NCI-H1092 treated with DMSO at 0.1 percent for 48 hours (cell line): ENCODE measurements at places on chromosomes 6 and 20.

DNA sequence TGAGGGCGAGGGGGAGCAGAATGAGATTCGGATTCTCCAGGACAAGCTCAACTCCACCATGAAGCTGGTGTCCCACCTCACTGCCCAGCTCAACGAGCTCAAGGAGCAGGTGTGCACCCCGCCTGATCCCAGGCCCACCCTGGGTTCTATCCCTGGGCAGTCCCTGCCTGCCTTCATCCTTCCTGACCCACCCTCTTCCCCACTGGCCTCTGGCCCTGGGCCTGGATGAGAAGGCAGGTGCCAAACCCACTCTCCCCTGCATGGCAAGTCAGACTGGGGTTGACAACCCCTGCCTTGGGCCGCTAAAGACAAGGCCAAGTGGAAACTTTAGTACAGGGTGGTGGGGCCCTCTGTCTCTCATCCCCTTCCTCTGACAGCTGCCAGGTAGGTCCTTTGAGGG lies 16.5 kb downstream of the UQCC2 start:
- DNase-seq, result no peak

DNA sequence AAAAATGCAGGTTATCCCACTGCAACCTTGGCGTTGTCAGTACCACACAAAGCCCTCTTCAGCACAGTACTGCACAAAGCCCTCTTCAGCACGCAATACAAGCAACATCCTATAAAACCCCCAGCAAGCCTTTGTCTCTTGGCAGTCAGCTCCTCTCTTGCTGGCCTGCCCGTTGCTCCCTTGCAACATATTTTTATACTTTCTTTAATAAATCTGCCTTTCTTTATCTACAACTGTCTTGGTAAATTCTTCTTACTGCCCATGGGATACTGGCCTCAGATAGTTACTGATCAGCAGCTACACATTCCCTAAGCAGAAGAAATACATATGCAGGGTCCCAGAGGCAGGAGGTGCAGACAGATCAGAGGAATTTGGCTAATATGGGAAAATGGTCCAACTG lies 70.5 kb upstream of the MAP3K4 start:
- DNase-seq, result no peak

DNA sequence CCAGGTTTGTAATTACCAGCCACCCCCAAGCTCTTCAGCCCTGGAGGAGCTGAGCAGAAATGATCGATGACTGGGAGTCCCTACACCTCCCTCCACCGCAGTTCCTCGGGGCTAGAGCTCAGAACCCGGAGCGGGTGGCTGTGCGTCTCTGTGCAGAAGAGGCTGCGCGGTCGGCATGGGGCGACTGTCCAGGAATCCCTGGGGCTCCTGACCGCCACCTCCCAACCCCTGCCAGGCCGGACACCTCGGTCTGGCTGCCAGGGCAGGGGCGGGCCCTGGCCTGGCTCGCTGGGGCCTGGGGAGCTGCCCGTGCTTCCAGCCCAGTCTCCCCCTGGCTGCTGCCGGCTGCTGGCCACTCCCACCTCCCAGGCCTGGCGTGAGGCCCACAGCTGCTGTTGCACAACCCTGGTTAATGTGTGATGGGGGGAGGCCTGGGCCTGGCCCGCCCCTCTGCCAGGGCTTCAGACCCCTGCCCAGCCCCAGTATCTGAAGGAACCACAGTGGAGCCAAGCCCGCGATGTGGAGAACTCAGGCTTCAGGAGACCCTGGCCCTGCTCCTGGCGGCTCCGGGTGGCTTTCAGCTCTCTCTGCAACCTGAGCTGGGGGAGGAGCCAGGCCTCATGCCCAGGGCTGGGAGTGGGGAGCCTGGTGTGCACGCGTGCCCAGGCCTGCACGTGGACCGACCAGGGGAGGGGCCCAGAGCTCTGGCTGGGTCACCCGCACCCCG lies 1.2 kb downstream of the SLC2A4RG start:
- peak; percentile 70 for DNase-seq

DNA sequence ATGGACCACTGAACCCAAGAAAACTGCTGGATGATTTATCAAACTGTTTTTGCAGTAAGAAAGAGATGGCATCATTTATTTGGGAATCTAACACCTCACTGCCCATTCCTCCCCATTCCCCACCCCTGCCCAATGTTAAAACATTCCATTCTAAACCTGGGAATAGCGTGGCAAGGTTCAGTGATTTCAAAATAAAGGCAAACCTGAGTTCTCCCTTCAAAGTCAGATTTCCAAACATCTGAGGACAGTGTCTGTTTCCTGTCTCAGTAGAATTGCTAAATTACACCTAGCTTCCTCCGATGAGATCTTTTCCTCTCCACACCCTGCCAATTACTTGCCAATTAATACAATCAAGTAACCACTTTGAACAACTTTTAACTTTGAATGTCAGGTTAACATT lies 127.4 kb upstream of the ARMC2 start:
- no peak for DNase-seq

DNA sequence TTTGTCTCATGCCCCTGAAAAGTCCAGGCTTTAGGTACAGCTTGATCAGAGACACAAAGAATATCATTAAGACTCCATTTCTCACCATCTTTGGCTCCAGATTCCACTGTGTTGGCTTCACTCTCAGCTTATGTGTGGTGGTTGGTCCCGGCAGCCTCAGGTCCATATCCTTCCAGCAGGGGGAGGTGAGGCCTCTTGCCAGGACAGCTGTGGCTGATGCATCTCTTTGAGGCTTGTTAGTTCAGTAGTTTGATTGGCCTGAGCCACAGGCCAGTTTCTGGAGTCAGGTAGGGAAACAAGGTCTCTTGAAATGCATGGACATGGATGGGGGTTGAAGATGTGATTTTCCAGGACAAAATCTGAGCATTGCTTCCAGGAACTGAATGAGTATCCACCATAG lies 62.4 kb downstream of the JAG1 start:
- DNase-seq, result no peak
